Stimulated activated CD4-positive, alpha-beta T cell treated with anti-CD3 and anti-CD28 coated beads, Interleukin-15, amount 100 ng/mL, for 1 hour (primary cell): ENCODE measurements at places on chromosomes 7 and 10.

- DNase-seq = no peak
Observed at GRCh38 chr10:72736176-72736827, 44.4 kb downstream of the MCU start.

DNA sequence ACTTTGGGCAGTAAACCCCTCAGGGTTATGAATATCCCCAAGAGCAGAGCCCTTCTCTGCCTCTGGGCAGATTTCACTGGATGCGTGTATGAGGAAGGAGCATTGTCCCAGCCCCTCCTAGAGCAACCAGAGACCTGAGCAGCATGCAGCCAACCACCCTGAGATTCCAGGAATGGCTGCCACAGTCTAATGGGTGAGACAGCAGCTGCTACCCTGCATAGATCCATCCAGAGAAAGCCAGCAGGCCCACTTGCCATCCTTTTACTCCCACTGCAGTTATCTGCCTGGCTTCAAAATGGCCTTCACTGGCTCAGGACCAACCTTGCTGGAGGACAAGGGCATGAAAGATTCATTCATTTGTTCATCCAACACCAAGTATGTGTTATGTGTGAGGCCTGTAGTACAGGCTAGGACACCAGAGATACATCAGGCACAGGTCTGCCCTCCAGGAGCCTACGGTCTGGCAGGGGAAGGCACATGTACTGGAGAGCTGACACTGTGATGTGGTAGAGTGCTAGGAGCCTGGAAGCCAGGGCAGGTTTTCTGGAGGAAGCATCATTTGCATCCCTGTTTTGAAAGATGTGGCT is 26.2 kb upstream of the C10orf105 start:
- DNase-seq = no peak

DNA sequence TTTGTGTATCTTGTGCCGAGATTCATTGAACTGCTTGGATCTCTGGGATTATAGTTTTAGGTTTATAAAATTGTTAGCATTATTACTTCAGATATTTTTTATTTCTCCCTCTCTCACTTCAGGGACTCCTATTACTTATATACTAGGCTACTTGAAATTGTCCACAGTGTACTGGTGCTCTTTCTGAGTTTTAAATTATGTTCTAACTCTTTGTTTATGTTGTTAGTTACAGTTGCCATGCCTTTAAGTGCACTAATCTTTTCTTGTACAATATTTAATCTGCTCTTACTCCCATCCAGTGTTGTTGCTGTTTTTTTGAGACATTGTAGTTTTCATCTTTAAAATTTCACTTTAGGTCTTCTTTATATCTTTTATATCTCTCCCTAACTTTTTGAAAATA is 13.1 kb downstream of the PLEKHS1 start:
- no peak for DNase-seq

- DNase-seq = no peak
Observed at GRCh38 chr10:133141958-133142340, 18.1 kb upstream of the KNDC1 start.

GRCh38 chr7:36599645-36600313 is 124.5 kb downstream of the AOAH start:
- DNase-seq = no peak

DNA sequence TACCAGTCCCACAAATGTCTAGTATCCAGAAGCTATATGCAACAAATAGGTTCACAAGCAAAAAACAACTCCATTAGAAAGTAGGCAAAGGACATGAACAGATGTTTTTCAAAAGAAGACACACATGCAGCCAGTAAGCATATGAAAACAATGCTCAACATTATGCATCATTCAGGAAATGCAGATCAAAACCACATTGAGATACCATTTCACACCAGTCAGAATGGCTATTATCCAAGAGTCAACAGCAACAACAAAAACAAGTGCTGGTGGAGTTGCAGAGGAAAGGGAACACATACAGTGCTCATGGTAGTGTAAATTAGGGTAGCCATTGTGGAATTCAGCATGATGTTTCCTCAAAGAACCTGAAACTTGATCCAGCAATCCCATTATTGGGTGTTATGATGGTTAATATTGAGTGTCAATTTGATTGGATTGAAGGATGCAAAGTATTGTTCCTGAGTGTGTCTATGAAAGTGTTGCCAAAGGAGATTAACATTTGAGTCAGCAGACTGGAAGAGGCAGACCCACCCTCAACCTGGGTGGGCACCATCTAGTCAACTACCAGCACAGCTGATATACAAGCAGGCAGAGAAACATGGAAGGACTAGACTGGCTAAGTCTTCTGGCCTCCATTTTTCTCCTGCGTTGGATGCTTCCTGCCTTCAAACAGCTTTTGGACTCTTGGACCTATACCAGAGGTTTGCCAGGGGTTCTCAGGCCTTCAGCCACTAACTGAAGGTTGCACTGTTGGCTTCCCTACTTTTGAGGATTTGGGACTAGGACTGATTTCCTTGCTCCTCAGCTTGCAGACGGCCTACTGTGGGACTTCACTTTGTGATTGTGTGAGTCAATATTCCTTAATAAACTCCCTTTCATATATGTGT is 218.4 kb upstream of the SEMA3D start:
- no peak for DNase-seq

GRCh38 chr7:88075216-88075615 is 141.2 kb downstream of the ADAM22 start:
- DNase-seq = no peak

GRCh38 chr10:63227207-63227895 is 94.2 kb downstream of the NRBF2 start:
- DNase-seq = no peak

- DNase-seq = no peak
Observed at GRCh38 chr7:95915731-95916130, 143.4 kb downstream of the DYNC1I1 start.

GRCh38 chr7:47580175-47580706 is 1.7 kb downstream of the TNS3 start:
- DNase-seq = no peak

GRCh38 chr7:43044511-43044910 is 67.9 kb upstream of the HECW1 start:
- DNase-seq = no peak

- no peak for DNase-seq
Observed at GRCh38 chr7:157425137-157425731, 88.4 kb downstream of the DNAJB6 start.

- DNase-seq = no peak
Observed at GRCh38 chr10:25100141-25100540, 74.7 kb upstream of the GPR158 start.

- no peak for DNase-seq
Observed at GRCh38 chr10:91597197-91597881, 35.5 kb downstream of the PPP1R3C start.

DNA sequence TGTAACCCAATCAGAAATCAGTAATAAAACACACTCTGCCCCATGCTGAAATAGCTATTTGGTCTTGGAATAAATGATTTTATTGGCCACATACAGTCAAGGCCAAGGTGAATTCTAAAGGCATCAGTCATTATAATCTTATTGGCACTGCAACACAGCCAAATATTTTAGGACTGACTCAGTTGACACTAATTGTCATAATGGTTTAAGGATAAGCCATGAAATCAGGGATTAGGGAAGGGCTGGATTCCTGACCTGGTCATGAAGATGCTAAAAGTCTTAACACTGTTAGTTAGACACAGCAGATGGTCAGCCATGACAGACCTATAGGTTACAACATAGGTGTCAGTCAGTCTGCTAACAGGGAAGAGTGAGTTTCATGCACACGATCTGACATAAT is 330.3 kb upstream of the NPSR1 start:
- DNase-seq = no peak

GRCh38 chr7:132815130-132815529 is 238.9 kb upstream of the PLXNA4 start:
- DNase-seq = no peak

DNA sequence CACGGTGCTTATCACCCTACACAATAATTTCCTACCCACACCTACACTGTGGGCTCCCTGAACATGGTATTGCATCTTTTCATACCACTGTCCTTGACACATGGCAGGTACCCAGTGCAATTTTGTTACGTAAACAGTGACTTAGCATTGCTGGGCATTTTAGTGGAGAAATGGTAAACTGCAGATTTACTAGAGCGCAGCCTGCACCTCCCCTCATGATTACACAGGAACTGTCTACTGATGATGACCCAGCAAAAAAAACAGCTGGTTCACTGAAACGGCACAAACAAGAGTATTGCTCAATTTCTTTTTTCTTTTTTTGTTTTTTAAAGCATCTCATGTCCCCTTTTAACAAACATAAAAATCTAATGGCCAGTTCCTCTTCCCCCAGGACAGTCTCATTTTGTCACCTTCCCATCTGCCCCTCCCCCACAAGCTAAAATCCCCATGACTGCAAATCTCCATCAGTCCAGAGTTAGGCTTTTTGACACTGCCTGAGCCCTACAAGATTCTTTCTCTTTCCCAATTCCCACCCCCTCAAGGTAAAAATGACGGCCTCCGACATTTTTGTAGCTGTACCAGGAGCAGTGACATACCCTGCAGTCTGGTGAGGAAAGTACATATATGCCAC is 2.8 kb downstream of the ZNF746 start:
- no peak for DNase-seq

- DNase-seq = no peak
Observed at GRCh38 chr7:39896840-39897239, 53.2 kb upstream of the CDK13 start.
